Activated CD4-positive, alpha-beta memory T cell treated with anti-CD3 and anti-CD28 coated beads for 36 hours (primary cell): ENCODE measurements at places on chromosomes 3 and 15. TPM values are rescaled to one million over a fixed set of nuclear protein-coding genes. Genes with fewer than 3 reads are reported as not detected.

The RHCG gene
- not detected for total RNA-seq

GRCh38 chr15:61248790-61249189, 19.7 kb upstream of the RORA start:
- H3K27me3 ChIP-seq: peaks cover 31% of the 10 kb centered on the region
- no peak for DNase-seq
- H3K36me3 ChIP-seq: no peaks in the 10 kb centered on the region
- H3K4me3 ChIP-seq: no peak overlapping the region

- peak overlapping the region; percentile 59 for H3K27ac ChIP-seq
- no peak overlapping the region for H3K4me3 ChIP-seq
- no peaks in the 10 kb centered on the region for H3K27me3 ChIP-seq
- H3K4me1 ChIP-seq: peaks cover 32% of the 10 kb centered on the region
- no peak for DNase-seq
- peaks cover 48% of the 10 kb centered on the region for H3K36me3 ChIP-seq
Observed at GRCh38 chr3:39413691-39414420, 7.3 kb downstream of the RPSA start.

- no peak overlapping the region for H3K4me3 ChIP-seq
- no peak for DNase-seq
- H3K36me3 ChIP-seq: peaks cover 15% of the 10 kb centered on the region
- no peak overlapping the region for H3K27ac ChIP-seq
- no peaks in the 10 kb centered on the region for H3K27me3 ChIP-seq
Observed at GRCh38 chr15:64193971-64194370, 31.1 kb upstream of the PPIB start.

- H3K27me3 ChIP-seq: no peaks in the 10 kb centered on the region
- H3K27ac ChIP-seq: no peak overlapping the region
- H3K36me3 ChIP-seq: no peaks in the 10 kb centered on the region
- peaks cover 55% of the 10 kb centered on the region for H3K4me1 ChIP-seq
Observed at GRCh38 chr3:72346526-72346926, 501.7 kb downstream of the SHQ1 start.

GRCh38 chr3:107943786-107944523, 146.9 kb downstream of the CD47 start:
- no peak overlapping the region for H3K4me3 ChIP-seq
- no peak overlapping the region for H3K27ac ChIP-seq
- H3K27me3 ChIP-seq: no peaks in the 10 kb centered on the region
- no peaks in the 10 kb centered on the region for H3K36me3 ChIP-seq

- no peaks in the 10 kb centered on the region for H3K4me1 ChIP-seq
- DNase-seq: no peak
- H3K4me3 ChIP-seq: no peak overlapping the region
Observed at GRCh38 chr3:3699816-3700633, 99.2 kb upstream of the LRRN1 start.

GRCh38 chr3:178041931-178042330, 494.3 kb upstream of the KCNMB2 start:
- H3K4me3 ChIP-seq: no peak overlapping the region
- no peak for DNase-seq
- no peak overlapping the region for H3K27ac ChIP-seq
- no peaks in the 10 kb centered on the region for H3K36me3 ChIP-seq
- no peaks in the 10 kb centered on the region for H3K4me1 ChIP-seq

GRCh38 chr3:13132281-13132680, 59.1 kb upstream of the IQSEC1 start:
- DNase-seq: no peak
- H3K27ac ChIP-seq: no peak overlapping the region
- no peak overlapping the region for H3K4me3 ChIP-seq
- H3K27me3 ChIP-seq: peaks cover 7% of the 10 kb centered on the region

The B4GALT4 gene
- total RNA-seq: 14.2 TPM

GRCh38 chr3:38549957-38550840, 54.1 kb downstream of the EXOG start:
- no peaks in the 10 kb centered on the region for H3K27me3 ChIP-seq
- no peak overlapping the region for H3K4me3 ChIP-seq
- no peaks in the 10 kb centered on the region for H3K4me1 ChIP-seq
- peak; percentile 4 for DNase-seq
- no peak overlapping the region for H3K27ac ChIP-seq

GRCh38 chr15:80870893-80871292, 91.7 kb downstream of the CEMIP start:
- no peak overlapping the region for H3K27ac ChIP-seq
- no peak for DNase-seq
- H3K4me3 ChIP-seq: no peak overlapping the region
- no peaks in the 10 kb centered on the region for H3K4me1 ChIP-seq

DNA sequence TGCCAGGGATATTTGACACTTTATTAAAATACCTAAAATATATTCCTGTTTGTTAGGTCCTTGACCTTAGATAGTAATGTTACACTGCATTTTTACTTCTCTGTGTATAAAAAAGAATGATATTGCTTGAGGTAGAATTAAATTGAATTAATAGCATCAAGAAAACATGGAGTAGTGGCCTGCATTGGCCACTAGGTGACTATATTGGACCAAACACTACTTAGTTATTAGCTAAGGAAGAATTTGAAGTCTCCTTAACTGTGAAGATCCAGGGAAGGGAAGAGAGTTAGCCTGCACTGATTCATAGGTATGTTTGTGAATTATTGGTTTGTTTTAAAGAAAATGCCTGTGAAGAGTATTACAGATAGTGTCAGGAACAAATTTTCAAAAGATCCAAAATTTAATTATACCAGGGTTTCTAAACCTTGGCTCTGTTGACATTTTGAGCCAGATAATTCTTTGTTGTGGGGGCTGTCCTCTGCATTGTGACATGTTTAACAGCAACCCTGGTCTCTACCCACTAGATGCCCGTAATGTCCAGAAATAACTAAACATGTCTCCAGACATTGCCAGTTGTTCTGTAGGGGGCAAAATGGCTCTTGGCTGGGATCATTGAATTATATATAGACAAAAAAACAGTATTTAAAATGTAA, 103.6 kb upstream of the THSD4 start:
- no peak overlapping the region for H3K27ac ChIP-seq
- no peaks in the 10 kb centered on the region for H3K36me3 ChIP-seq
- no peaks in the 10 kb centered on the region for H3K4me1 ChIP-seq
- no peak overlapping the region for H3K4me3 ChIP-seq
- DNase-seq: no peak
- peaks cover 11% of the 10 kb centered on the region for H3K27me3 ChIP-seq

- no peak for DNase-seq
- H3K27ac ChIP-seq: peak overlapping the region; percentile 87
- no peak overlapping the region for H3K4me3 ChIP-seq
- no peaks in the 10 kb centered on the region for H3K27me3 ChIP-seq
Observed at GRCh38 chr3:32395496-32395895, 3.8 kb downstream of the CMTM7 start.
